ENCODE measurements at places on chromosomes 3 and 15.
A peak's percentile ranks its signal among the peaks of the same experiment; 100 is the strongest.

DNA sequence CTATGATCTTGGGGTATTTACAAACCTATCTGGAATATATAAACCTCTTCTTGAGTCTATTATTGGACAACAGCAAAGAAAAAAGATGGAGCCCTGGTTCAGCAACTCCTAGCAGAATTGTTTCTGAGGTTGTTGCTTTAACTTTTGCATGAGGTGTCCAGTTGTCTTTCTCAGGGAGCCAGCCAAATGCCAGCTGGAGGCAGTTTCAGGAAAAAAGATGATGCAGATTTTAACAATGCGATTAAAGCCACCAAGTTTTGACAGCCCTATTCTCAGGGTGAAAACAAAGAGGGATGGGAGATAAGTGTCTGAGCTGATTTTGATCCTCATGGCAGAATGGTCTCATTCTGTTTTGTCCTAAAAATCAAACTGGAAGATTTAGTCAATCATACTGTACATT lies 181.6 kb upstream of the RASGRP1 start:
- no peak for DNase-seq

GRCh38 chr15:85943791-85944190 lies 135.9 kb upstream of the AGBL1 start:
- DNase-seq: no peak

GRCh38 chr15:82553846-82554245 lies 13.6 kb upstream of the RPS17 start:
- no peak for DNase-seq

DNA sequence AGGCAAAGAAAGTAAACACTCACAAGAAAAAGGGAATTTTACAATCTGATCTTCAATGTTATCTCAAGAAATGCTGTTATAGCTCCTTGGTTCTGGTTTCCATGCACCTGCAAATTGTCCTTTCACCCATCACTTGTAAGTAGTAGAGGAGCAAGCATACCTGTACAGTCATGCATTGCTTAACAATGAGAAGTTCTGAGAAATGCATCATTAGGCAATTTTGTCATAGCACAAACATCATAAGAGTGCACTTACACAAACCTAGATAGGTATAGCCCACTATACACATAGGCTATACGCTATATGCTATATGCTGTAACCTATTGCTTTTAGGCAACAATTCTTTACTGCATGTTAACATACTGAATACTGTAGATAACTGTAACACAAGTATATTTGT lies 672.3 kb downstream of the FHIT start:
- no peak for DNase-seq

- DNase-seq: no peak
Observed at GRCh38 chr3:46990573-46991374, 11.3 kb downstream of the NBEAL2 start.

- no peak for DNase-seq
Observed at GRCh38 chr3:3499987-3500386, 299.2 kb upstream of the LRRN1 start.

GRCh38 chr15:20346082-20346805 lies 195.4 kb downstream of the GOLGA6L6 start:
- peak; percentile 46 for DNase-seq

- DNase-seq: no peak
Observed at GRCh38 chr15:42033214-42033873, 12.5 kb upstream of the PLA2G4E start.

GRCh38 chr15:70416829-70417228 lies 319.1 kb upstream of the TLE3 start:
- peak; percentile 6 for DNase-seq

- DNase-seq: no peak
Observed at GRCh38 chr3:84601303-84601702, 357.5 kb upstream of the CADM2 start.

- no peak for DNase-seq
Observed at GRCh38 chr15:80645494-80646065, 49.5 kb upstream of the ABHD17C start.

DNA sequence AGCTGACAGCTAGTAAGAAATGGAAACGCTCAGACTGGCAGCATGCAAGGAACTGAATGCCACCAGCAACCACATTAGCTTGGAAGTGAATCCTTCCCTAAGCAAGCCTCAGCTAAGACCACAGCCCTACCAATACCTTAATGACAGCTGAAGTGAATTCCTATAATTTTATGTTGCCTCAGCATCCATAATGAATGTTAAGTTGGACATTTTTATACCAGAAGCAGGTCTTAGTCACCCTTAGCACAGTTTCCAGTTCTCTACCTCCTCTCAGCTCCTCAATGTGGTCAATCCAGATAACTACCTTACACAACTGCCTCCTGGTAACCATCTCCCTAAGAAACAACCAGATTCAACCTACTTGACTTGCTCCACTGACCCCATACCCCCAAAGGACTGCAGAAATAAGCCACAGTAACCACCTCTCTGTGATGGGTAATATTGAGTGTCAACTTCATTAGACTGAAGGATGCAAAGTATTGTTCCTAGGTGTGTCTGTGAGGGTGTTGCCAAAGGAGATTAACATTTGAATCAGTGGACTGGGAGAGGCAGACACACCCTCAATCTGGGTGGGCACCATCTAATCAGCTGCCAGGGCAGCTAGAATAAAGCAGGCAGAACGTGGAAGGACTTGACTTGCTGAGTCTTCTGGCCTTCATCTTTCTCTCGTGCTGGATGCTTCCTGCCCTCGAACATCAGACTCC lies 33.5 kb downstream of the NEDD4 start:
- DNase-seq: no peak

- no peak for DNase-seq
Observed at GRCh38 chr3:148372206-148372875, 325.4 kb upstream of the AGTR1 start.

GRCh38 chr15:59224474-59224873 lies 17.8 kb downstream of the LDHAL6B start:
- DNase-seq: no peak

DNA sequence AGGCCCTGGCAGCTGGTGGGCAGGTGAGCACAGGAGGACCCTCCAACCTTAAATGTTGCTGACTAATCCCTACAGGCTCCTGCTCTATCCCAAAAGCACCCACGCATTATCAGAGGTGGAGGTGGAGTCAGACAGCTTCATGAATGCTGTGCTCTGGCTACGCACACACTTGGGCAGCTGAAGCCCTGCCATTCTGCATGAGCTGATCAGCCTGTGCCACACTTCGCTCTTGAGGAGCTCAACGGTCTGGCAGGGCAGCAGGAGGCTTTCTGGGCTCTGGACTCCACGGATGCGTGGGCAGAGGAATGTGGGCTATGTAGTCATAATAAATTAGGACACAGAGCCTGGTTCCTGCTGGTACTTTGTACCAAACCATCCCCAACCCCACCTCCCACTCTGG lies 6.1 kb downstream of the MST1 start:
- DNase-seq: no peak

GRCh38 chr15:93029836-93030429 lies 59.1 kb downstream of the RGMA start:
- DNase-seq: peak; percentile 23

DNA sequence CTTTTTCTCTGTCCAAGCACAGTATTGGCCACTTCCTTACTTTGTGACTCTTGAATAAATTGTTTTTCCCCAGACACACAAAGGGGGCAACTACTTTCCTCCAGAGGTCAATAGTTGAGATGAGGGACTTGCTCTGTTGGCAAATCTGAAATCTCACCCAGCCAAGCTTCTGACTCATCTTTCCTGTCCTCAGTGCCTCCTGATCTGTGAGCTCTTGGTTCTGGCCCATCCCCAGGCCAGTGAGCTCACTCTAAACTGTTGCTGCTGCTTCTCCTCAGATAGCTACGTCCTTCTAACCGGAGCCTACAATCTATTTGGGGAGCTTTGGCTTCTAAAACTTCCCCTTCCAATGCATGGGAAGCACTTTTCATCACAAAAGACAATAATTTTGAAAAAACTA lies 50.0 kb upstream of the NMD3 start:
- no peak for DNase-seq

GRCh38 chr15:84833447-84834228 lies 16.5 kb downstream of the ALPK3 start:
- DNase-seq: no peak

- DNase-seq: no peak
Observed at GRCh38 chr3:18732474-18732873, 307.3 kb upstream of the SATB1 start.

- DNase-seq: no peak
Observed at GRCh38 chr3:78368636-78369345, 1328.9 kb downstream of the ROBO2 start.

DNA sequence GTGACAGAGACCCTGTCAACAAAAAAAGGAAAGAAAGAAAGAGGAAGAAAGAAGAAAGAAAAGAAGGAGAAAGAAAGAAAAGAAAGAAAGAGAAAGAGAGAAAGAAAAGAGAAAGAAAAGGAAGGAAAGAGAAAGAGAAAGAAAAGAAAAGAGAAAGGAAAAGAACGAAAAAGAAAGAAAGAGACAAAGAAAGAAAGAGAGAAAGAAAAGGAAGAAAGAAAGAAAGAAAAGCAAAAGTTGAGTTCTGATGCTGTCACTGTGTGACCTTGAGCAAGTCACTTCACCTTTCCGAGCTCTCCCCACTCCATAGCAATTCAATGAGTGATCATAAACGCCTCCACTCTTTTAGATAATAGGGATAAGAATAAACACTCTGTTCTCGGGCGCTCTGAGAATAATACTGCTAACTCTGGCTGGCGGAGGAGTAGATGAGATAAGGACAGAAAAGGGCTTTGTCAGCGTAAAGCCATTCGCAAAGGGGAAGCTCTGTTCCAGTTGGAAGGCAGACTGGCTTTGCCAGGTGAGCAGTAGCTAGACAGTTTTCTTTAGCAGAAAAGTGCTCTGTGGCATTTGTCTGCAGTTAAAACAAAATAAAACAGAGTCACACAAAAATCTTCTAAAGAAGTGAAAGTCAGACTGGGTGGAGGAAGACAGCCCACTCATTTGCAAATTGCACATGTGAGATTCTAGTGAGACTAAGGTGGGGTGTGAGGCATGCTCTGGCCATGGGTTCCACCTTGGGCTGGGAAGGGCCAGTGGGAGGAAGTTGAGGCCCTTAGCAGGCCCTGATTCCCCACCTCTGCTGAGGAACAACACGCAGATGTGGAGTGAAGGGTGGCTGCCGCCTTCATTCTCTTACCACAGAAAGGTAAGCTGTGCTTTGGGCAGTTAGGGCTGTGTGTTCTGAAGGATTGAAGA lies 9.6 kb upstream of the FLNB start:
- DNase-seq: no peak

- no peak for DNase-seq
Observed at GRCh38 chr3:109995377-109995776, 658.0 kb upstream of the DPPA4 start.

DNA sequence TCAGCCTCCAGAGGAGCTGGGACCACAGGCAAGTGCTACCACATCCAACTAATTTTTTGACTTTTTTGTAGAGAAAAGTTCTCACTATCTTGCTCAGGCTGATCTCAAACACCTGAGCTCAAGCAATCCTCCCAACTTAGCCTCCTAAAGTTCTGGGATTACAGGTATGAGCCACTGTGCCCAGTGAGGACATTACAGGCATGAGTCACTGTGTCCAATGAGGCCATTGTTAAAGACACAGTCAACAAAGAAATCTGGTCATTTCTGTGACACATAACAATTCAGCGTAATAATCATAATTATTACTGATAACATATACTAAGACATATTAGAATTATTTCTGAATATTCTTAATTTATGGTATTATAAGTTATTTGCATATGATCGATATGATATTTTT lies 463.4 kb upstream of the NDN start:
- DNase-seq: no peak

DNA sequence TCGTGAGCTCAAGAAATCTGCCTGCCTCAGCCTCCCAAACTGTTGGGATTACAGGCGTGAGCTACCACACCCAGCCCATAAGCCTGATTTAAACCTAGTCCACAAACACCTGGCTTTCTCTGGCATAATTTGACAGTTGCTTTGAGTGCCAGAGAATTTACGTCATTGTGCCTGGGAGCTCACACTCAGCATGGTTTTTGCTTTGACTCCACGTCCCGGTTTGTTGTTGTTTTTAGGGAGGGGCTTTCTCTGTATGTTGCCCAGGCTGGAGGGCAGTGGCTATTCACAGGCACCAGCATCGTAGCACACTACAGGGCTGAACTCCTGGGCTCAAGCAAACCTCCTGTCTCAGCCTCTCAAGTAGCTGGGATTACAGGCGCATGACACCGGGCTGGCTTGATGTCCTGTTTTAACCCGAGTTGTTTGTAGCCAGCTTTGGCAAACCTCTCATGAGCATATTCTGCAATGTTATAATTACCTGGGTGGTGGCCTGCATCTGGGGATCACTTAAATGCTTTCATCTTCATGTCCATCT lies 32.7 kb downstream of the CEMIP start:
- no peak for DNase-seq

DNA sequence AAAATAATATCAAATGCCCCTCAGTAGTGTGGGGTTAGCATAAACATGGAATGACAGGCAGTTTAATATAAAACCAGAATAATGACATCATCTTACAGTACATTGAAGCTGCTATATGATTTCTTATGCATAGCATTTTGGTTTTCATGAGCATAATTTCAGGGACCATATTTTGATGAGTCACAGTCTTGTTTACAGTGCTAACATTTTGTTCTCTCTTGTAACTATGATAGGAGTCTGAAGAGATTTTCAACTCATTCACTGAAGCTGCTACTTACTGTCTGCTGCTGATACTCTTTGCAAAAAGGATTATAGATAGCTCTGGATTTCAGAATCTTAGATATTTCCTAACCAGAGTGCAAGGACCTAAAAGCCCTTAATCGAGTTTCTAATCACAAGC lies 92.6 kb upstream of the CCDC54 start:
- no peak for DNase-seq

DNA sequence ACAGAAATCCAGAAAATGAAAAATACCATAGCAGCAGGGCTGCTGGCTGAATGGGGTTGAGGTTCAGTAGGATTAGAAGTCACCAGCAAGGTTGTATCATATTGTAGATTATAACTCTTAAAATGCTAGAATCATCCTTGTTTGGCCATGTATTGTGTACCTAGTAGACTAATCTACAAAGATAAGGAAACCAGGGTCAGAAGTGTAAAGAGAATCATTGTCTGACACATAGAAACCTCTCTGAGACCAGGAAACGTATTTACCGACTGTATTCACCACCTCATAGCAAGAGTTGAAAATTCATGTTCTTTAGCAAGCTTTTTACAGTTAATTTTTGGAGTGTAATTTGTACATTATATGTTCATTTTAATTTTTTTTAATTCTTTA lies 168.8 kb downstream of the ECT2 start:
- no peak for DNase-seq

DNA sequence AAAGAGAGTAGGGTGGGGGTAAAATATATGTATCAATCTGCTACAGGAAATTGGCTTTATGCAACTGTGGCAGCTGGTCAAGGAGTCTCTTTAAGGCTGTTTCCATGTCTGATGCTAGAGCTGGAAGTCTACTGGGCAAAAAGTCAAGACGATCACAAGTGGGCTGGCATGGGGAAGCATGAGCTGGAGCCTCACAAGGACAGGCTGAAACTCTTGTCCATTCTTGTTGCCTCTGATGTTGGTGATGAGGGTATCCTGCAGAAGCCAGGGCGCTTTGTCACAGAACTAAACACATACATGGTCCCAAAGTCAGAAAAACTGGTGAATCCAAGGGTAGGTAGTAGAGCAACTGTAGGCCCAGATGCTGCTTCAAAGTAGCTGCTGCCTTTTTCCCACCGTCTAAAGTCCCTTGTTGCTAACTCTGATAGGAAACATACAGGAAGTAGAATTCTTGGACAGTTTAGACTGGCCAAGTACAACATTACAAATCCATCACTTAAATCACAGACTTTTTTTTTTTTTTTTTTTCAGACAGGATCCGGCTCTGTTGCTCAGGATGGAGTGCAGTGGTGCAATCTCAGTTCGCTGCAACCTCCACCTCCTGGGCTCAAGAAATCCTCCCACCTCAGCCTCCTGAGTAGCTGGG lies 54.2 kb downstream of the RPL39L start:
- DNase-seq: no peak

GRCh38 chr15:25372298-25372697 lies 66.5 kb downstream of the UBE3A start:
- no peak for DNase-seq
